ENCODE measurements at places on chromosomes 7 and 10. TPM values are rescaled to one million over a fixed set of nuclear protein-coding genes. Genes with fewer than 3 reads are reported as not detected.

VWA2 gene
- total RNA-seq: not detected

ANKRD2 gene
- 0.41 TPM for total RNA-seq

AKR1C8 gene
- total RNA-seq: not detected

DGKB gene
- total RNA-seq: not detected

DNA sequence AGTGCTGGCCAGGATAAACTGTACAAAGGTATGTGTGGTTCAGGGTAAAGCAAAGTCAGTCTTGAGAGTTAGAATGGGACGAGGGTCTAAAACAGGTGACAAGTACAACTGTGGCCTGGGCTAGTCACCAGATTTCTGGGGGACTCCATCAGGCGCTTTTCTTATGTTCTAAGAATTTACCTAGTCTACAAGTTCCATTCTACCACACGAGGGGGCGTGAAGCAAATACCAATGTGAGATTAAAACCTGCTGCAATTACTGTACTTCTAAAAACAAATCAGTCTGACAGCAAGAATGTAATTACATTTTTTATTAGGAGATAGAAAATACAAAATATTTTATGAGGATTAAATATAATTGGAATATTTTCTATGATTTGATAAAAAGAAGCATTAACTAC is 146.5 kb downstream of the ALOX5 start:
- no peak for DNase-seq

GRCh38 chr10:131061216-131061615 is 250.3 kb downstream of the TCERG1L start:
- DNase-seq: no peak

DNA sequence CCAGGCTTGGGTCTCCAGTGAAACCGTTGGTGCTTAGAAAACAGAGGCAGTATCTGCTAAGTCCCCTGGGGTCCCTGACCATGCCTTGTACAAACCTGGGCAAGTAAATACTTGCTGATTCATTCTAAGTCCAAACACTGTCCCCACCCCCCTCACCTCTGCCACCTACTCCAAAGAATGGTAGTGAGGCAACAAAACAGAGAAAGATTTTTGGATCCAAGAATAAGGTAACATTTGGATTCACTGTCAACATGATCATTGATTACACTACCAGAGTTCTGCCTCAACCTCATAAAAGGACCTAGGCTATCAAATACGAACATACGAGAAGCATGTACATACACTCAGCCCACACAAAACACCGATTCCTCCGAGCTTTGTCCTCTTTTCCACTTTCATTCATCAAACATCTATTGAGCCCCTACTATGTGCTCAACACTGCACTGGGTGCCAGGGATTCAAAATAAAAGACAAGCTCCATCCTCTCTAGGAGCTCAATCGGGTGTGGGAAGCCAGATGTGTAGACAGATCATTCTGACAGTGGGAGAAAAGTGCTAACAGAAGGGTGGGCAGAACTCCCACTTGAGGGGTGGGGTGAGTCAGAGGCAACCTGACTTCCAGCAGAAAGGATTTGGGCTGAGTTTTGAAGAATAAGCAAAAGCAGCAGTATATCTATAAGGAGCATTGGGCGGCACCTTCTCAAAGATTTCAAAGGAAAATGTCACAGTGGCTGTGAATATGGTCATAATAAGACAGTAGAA is 71.2 kb downstream of the GFRA1 start:
- no peak for DNase-seq

- DNase-seq: no peak
These were observed 252.3 kb upstream of the PODXL start for GRCh38 chr7:131808736-131809135.

Data from G401 (cell line).